Stimulated activated CD8-positive, alpha-beta memory T cell treated with anti-CD3 and anti-CD28 coated beads, Interleukin-7, amount 100 ng/mL, for 4 hours (primary cell): ENCODE measurements at places on chromosomes 11 and 22.

DNA sequence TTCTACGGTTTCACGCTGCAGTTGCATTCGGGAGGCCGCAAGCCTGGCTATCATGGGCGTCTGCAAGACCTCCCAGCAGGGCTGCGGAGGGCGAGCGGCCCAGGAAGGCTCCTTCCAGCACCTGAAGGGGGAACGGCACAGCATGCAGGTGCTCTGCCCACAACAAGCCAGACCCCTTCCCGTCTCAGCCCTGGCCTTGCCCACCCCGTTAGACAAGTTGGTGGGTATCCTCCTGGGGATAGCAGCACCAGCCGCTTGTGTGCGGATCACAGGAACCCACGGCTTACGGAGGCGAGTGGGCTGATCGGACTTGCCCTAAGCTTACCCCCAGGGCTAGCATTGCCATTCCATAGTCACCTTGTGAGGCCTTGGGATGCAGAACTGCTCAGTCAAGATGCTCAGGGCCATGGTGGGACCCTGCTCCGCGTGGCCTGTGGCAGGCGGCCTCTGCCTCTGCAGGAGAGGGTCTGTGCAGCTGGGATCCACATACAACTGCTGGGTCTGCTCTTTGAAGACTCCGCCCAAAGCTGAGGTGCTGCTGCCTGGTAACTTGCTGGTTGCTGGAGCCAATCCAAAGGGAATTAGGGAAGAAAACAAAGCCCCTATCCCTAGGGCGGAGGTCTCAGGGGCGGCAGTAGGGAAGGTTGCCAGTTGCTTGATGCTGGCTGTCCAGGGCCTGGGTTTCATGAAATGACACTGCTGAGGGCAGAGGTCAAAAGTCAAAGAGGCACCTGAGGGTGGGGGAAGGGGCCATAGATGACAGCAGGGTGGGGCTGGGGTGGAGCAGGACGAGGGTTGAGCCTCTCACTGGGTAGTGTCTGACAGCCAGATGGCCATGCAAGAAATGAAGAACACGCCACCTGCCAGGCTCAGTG lies 1.4 kb upstream of the OSBPL5 start:
- DNase-seq = no peak

DNA sequence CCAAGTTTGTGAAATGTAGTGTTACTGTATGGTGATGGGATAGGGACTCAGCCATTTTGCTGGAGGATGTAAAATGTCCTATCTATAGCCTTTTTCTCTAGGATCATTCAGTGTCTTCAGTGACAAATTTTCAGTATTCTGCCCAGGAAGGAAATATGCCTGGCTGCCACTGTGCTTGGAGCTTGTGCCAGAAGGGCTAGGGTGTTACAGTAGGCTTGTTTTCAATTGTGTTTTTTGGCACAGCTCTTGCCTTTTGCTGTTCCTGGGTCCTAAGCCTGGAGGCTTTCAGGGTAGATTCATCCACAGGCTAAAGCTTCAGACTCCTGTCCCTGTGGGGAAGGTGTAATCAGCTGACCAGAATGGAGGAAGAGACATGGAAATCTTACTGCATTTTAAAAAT lies 22.0 kb upstream of the PHOX2A start:
- DNase-seq = no peak

DNA sequence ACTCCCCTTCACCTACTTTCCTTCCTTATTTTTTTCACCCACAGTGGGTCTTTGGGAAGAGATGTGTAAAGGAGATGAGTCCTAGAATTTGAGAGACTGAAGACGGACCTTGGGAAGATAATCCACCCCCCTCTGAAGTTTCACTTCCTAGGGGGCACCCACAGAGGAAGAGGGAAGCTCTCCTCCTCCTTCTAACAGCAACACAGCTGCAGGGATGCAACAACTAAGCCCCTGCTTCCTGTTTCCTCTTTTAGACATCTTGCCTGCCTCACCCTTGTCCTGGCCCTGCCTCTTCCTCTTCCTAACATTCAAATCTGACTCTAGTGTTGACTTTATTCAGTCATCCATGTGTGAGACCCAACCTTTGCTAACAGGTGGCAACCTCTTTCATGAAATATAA lies 424.6 kb downstream of the BUD13 start:
- no peak for DNase-seq

- DNase-seq = no peak
Observed at GRCh38 chr11:96580476-96581040, 190.7 kb downstream of the JRKL start.

GRCh38 chr11:35313066-35313759 lies 106.1 kb downstream of the SLC1A2 start:
- DNase-seq = no peak

GRCh38 chr11:66322732-66323427 lies 6.0 kb upstream of the CD248 start:
- DNase-seq = no peak

- no peak for DNase-seq
Observed at GRCh38 chr22:19679522-19680101, 34.7 kb upstream of the SEPTIN5 start.

GRCh38 chr22:27386186-27386585 lies 415.4 kb downstream of the MN1 start:
- no peak for DNase-seq

GRCh38 chr22:39534092-39534506 lies 1.6 kb upstream of the RPS19BP1 start:
- DNase-seq = no peak

GRCh38 chr22:17964156-17964555 lies 60.2 kb downstream of the MICAL3 start:
- no peak for DNase-seq

DNA sequence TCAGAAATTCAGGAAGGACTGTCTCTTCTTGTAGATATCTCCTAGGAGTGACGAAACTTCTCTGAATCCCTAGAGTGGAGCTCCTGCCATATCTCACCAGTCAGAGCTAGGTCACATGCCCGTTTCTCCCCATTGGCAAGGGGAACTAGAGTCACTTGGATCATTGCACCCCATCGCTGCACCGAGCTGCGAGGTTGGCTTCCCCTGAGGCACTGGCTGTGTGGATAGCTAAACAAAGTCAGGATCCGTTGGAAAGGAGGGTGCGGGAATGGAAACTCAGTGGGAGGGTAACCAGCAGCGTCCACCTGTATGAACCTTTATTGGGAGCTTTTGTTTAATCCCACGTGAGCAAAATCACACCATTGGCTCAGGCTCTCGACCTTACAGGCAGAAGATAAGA lies 283.8 kb downstream of the BRD1 start:
- no peak for DNase-seq

GRCh38 chr11:84922212-84922805 lies 704.8 kb downstream of the DLG2 start:
- DNase-seq = no peak

- no peak for DNase-seq
Observed at GRCh38 chr11:119352857-119353260, 6.4 kb upstream of the MFRP start.

DNA sequence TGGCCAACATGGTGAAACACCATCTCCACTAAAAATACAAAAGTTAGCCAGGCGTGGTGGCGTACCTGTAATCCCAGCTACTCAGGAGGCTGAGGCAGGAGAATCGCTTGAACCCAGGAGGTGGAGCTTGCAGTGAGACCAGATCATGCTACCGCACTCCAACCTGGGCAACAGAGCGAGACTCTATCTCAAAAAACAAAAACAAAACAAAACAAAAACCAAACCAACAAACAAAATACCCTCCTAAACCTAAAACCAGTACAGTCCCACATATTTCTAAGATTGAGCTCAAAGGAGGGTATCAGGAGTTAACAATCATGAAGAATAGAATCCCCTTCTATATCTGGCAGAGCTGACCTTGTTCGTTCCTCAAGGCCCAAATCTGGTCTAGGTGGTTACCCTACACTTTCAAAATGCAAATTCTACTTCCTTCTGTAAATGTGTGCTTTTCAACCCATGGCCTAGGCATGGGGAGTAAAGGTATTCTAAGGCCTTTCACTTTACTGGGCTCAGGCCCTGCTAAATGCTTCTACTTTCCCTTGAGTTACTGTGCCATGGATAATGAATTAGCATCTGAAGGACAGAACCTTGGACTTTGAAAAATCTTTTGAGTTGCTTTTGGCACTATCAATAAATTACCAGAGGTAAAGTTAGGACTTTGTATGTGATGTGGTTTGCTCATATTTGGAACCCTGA lies 10.4 kb upstream of the PPP2R1B start:
- DNase-seq = no peak

DNA sequence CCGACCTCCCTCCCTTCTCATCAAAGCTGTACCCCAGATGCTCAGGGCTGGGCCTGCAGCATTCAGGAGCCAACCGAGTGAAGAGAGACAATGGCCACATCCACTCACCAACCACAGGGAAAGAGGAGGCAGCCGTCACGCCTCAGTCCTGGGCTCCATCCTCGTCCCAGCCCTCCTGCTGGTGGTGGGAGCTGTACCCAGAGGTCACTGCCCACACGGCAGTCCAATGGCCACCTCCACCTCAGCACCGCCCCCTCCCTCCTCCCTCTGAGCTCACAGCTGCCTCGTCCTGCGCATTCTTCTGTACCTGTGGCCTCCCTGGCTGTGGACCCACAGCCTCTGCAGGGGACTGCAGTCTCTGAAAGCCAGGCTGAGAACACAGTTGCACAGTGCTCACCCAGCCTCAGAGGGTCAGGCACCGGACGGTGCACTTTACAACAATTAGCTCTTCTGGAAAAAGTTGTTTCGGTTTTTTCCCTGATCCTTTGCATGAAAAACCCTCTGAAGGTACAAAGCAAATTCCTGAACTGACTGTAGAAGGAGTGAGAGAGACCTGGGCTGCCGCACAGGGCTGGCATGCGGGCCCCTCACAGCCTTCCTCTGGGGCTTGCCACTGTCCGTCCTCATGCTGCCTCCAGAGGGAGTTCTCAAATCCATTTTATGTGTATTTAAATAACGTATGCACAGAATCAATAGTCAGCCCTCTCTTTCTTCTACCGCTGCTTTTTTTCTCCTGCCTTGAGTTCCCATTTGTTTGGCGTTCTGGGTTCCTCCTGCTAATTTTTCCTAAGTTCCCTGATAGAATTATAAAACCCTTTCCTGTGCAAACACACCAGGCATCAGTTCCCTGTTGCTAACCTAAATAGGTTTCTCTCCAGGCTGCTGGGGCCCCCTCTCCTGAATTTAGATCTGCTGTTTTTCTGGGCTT lies 52.7 kb downstream of the PHF21B start:
- DNase-seq = no peak

DNA sequence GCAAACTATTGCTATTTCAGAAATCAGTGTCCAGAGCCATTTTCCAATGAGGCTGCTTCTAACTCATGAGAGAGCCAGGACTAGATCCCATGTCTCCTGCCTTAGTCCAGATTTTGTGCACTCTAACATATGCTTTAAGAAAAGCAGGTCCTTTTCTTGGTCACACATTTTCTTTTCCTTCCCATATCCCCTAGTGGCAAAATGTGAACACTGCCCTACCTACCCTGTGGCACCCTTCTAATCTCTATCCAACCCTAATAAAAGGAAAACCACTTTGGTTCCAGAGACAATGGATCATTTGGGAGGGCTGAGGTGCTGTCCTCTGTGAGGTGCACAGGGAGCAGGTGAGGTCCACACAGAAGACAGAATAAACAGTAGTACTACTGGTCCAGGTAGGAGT lies 72.0 kb upstream of the DDI1 start:
- DNase-seq = no peak

- DNase-seq = no peak
Observed at GRCh38 chr22:17101475-17102296, 16.9 kb downstream of the IL17RA start.

- DNase-seq = no peak
Observed at GRCh38 chr11:66056501-66056900, 4.3 kb downstream of the SF3B2 start.

GRCh38 chr22:16844529-16844928 lies 19.3 kb upstream of the XKR3 start:
- DNase-seq = no peak
